Activated T-helper 9 cell treated with anti-CD3 and anti-CD28 coated beads, Interleukin-2, amount 50 U/mL, for 16 hours (primary cell): ENCODE measurements at places on chromosomes 3 and 15.

GRCh38 chr3:102005551-102005950, 156.2 kb downstream of the NFKBIZ start:
- no peak for DNase-seq

DNA sequence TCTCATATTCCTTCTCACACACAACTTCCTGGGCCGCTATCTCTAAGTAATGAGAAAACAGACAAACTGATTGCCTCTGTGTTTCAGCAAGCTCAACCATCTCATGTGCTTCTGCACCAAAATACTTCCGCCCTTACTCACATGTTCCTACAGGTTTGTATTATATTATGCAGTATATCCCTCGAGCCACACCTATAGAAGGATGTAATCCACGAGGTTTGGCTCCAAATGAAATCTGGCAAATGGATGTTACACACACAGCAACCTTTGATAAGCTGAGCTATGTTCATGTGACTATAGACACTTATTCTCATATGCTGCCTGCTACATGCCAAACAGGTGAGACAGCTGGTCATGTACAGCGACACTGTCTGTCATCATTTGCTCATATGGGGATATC, 22.6 kb downstream of the CCRL2 start:
- DNase-seq, result no peak

- no peak for DNase-seq
Measured at GRCh38 chr3:67016522-67017080, 18.5 kb downstream of the KBTBD8 start.

DNA sequence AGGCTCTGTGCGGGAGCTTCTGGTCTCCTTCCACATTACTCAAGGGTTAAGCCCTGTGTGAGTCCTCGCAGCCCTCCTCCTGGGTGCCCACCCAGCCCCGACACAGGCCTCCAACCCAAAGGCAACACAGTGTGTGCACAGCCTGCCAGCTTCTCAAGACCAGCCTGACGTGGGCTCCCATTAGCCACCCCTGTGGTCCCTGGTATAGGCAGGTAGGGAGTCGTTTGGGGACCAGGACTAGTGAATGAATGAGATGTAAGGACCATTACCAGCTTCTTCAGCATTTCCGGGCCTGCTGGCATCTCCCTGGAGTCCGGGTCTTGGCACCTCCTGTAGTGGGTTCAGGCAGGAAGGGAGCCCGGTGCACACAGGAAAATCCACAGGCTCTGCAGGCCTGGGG, 20.2 kb upstream of the PLXNA1 start:
- no peak for DNase-seq

GRCh38 chr3:68963891-68964290, 31.5 kb upstream of the TAFA4 start:
- DNase-seq, result no peak
